Stimulated activated CD4-positive, alpha-beta T cell treated with anti-CD3 and anti-CD28 coated beads, Interleukin-2, amount 100 ng/mL, for 24 hours (primary cell): ENCODE measurements at places on chromosomes 11 and 22.

DNA sequence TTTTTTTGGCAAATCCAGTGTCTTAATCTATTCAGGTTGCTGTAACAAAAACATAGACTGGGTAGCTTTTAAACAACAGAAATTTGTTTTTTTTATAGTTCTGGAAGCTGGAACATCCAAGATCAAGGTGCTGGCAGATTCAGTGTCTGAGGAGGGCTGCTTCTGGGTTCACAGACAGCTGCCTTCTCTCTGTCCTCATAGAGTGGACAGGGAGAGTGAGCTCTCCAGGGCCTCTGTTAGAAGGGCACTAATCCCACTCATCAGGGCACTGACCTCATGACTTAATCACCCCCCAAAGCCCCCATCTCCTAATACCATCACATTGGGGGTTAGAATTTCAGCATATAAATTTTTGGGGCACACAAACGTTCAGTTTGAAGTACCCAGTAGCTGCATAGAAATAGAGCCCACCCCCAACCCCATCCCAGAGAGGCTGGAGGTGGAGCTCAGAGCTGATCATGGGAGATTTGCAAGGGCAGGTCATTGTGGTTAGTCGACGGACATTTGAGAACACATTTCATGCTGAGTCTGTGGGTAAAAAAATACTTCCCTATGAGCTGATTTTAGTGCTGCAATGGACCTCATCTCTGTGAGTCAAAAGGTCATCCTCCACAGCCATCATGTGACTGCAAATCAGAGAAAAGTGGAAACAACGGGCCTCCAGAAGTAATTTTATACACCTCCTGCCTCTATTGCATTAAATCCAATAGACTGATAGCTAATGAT lies 203.1 kb upstream of the CADM1 start:
- no peak for DNase-seq

GRCh38 chr11:96075532-96075959 lies 151.6 kb upstream of the MTMR2 start:
- DNase-seq = peak; percentile 34

GRCh38 chr11:118215262-118215661 lies 9.5 kb downstream of the JAML start:
- DNase-seq = no peak

DNA sequence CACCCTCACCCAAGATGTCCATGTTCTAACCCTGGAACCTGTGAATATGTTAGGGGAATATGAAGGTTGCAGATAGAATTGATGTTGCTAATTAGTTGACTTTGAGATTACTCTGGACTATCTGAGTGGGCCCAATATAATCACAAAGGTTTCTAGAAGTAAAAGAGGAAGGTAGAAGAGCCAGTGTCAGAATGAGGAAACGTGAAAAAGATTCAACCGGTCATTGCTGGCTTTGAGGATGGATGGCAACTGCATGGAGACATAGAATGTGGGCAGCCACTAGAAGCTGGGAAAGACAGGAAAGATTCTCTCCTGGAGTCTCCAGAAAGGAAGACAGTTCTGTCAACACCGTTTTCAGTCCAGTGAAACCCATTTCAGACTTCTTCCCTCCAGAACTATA lies 86.6 kb downstream of the CLPB start:
- no peak for DNase-seq

GRCh38 chr11:93054881-93055280 lies 85.4 kb downstream of the MTNR1B start:
- DNase-seq = no peak

GRCh38 chr11:46469926-46470325 lies 78.3 kb upstream of the CHRM4 start:
- no peak for DNase-seq

DNA sequence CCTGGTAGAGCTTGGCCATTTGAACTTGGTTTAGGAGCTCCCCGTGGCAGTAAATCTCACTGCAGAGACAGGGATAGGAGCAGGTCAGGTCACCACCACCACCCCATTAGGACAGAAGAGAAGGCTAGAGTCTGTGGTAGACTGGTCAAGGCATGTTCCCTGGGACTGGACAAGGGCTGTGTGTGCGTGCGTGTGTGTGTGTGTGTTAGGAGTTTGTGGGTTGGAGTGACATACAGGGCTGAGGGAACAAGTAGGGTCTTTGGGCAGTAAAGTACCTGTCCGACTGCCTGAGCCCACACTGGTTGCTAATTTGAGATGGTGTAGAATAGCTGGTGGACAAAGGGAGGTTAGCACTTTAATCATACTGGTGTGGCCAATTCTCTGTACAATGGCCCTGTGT lies 16.1 kb downstream of the TREH start:
- no peak for DNase-seq
